Mesothelial cell of epicardium (in vitro differentiated cells): ENCODE measurements at places on chromosomes 1 and 21.

GRCh38 chr21:45839274-45839673 is 142.3 kb upstream of the COL6A1 start:
- DNase-seq = no peak

DNA sequence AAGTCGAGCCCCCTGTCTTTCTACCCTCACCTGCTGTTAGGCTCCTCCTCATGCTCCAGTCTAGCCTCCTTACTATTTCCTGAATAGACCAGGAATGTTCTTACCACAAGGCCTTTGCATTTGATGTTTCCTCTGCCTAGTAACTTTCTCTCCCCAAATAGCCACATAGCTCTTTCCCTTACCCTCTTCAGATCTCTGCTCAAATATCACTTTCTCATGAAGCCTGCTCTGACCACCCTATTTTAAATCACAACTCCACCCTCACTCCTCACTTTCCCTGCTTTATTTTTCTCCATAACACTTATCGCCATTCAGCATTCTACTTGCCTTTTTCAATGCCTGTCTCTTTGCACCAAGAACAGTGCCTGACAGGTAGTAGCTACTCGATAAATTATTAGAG is 6.6 kb upstream of the CDCA8 start:
- no peak for DNase-seq

GRCh38 chr1:220884981-220885918 is 6.0 kb downstream of the HLX start:
- no peak for DNase-seq

- no peak for DNase-seq
Measured at GRCh38 chr1:247212012-247212411, 40.2 kb upstream of the ZNF124 start.

GRCh38 chr1:1080122-1080757 is 6.1 kb upstream of the RNF223 start:
- DNase-seq = peak; percentile 58

GRCh38 chr1:8152731-8153702 is 126.9 kb upstream of the ERRFI1 start:
- DNase-seq = no peak

DNA sequence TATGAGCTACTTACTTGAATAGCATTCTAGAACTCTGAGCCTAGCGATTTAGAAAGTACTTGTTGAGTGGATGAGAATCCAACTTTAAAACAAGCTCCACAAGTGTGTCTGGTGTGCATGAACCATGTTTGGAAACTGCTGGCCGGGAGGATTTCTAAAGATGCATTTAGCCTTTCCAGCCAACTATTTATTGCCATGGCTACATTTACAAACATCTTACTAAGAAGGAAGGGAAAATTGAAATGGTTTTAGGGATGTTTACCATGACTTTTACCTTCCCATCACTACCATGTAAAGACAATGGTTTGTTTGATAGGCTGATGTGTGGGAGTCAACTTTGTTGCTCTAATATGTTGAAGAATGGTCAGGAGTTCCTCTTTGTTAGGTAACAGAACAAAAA is 37.7 kb upstream of the ARHGAP29 start:
- DNase-seq = no peak

DNA sequence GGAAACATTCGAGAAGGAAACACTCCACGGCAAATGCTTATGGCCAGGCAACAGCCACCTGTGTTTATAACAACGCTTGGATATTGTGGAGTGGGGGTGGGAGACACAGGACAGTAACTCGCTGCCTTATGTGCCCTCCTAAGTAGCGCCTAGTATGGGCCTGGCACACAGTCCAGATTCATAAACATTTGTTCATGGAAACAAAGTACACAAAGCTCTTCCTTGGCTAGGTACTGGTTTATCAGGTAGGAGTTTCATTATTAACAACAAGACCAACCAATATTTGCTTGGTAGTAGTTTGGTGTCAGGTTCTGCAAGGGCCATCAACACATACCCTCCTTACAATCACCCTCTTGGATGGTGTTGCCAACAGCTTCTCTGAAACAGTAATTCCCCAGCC is 23.4 kb downstream of the TMCO4 start:
- DNase-seq = no peak

DNA sequence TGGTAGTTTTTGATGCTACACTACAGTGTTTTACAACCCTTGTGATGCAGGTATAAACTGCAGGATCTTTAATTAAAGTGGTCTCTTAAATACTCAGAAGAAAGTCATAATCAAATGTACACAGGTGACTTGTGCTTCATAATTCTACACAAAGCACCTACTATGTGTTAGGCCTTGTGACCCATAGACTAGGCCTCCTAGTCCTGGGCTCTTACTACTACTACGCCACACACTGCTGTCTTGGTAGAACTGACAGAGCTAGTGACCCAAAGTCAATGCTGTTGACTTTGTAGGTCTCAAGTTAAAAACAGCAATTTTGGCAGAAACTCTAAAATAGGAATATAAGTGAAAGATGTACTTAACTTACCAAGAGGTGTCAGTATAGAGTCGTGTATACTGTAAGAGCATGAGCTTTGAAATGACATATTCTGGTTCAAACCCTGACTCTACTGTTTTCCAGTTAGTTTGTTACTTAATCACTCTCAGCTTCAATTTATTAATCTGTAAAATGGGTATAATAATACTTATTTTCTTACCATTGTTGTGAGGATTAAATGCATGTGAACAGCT is 48.6 kb upstream of the LMO4 start:
- no peak for DNase-seq

DNA sequence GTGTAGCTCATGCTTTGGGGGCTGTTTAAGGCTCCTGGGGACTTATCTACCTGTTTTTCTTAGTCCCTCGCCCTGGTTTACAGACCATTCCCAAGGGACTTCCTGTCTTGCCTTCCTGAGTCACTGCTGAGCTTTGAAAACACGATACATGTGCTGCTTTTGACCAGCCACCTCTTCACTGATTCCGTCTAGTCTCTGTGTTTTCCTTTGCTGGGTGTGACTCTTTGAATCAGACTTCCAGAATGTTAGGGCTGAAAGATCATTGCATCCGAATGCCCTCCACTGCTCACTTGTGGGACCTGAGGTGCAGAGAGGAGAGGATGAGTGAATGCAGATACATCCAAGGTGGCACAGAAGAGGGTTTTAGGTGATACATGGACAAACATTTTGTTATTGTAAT is 35.4 kb upstream of the CITED4 start:
- DNase-seq = no peak

DNA sequence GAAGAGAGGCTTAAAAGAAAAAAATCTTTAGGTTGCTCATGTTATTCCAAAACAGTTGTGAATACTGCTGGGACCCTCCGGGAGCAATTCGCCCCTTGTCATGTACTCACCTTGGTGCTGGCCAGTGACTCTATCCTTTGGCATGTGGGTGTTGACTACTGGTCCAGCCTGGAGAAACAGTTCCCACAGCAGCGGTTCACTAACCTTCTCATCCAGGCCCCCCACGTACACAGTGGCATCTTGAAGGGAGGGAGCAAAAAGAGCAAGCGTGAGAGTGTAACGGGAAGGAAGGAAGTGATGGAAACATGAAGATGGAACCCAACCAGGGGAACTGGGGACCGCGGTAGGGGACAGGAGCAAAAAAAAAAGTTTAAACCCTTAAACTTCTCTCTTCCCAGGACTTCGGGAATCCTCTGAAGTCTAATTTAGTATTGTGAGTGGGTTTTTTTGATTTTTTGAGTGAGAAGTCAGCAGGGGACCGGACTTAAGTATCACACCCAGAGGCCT is 494 bp downstream of the SF3B4 start:
- DNase-seq = no peak

- no peak for DNase-seq
Measured at GRCh38 chr1:92749024-92749634, 35.8 kb downstream of the EVI5 start.

DNA sequence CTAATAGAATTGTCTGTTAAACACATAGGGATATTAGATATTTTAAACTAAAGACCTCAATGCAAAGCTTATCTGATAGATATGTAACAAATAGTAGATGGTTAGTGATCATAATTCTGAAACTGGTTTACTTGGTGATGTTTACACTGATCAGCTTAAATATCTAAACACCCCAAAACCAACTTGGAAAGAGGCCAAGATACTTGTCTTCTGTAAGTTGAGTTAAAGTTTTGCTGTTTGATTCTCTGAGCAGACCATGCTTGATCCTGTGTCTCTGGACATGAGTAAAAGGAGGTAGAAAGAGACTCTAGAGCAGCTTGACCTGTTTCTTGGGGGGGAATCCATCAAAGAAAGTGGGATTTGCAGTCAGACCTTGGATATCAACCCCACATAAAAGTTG is 107.5 kb downstream of the NEK7 start:
- no peak for DNase-seq

DNA sequence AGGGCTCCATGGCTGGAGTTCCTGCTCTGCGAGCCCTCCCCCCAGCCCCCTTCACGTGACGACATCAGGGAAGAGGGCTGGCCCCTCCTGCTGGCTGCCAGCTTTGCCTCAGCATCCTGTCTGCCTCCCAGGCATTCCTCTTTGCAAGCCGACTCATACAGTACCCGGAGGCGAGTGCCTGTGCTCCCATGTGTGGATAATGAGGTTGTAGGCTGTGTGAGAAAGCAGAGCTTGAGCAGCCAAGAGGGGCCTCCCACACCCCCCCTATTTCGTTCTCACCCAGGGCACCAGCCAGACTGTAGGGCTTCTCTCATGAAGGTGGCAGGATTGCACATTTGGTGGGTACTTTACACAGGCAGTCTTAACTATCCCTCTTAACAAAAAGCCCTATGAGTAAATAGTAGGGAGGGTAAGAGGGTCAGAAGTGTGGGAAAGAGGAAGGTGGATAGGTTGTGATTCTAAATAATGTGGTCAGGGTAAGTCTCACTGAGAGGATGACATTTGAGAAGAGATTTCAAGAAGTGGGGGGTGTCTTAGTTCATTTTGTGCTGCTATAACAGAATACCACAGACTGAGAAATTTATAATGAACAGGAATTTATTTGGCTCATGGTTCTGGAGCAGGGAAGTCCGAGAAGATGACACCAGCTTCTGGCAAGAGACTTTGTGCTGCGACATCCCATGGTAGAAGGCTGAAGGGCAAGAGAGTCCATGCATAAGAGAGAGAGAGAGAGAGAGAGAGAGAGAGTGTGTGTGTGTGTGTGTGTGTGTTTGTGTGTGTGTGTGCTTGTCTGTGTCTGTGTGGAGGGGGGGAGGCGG is 113.5 kb downstream of the OMA1 start:
- no peak for DNase-seq

DNA sequence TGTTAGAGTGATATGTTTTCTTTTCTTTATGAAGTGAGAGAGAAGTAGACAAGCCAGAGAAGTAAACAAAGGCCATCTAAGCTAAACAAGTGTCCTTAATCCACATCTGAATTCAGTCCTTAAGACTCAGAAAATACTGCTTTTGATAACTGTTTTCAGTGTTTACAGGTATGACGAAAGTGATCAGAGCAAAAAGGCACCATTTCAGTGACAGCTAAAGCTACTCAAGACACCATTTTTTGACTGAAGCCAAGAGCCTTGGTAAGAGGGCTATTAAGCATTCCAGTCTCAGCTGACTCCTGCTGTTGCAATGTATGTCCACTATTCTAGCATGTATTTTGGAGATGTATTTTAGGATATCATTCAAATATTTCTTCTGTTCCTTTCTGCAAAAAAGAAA is 4.1 kb downstream of the KMO start:
- DNase-seq = no peak

DNA sequence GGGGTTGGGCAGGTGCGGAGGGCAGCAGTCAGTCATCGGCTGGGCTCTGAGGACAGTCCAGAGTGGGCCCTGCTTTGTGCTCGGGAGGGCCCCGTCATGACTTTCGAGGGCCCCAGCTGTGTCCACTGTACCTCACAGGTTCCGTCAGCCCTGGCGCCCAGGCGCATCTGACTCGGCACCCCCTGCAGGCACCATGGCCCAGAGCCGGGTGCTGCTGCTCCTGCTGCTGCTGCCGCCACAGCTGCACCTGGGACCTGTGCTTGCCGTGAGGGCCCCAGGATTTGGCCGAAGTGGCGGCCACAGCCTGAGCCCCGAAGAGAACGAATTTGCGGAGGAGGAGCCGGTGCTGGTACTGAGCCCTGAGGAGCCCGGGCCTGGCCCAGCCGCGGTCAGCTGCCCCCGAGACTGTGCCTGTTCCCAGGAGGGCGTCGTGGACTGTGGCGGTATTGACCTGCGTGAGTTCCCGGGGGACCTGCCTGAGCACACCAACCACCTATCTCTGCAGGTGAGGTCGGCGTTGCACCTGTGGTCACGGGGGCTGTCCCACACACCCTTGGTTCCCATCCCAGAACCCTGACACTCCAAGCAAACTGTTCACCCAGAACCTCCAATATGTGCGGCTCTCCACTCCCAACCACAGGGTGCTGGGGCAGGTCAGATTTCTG is 7.8 kb downstream of the PODN start:
- DNase-seq = no peak

GRCh38 chr21:32406405-32406804 is 6.1 kb upstream of the EVA1C start:
- no peak for DNase-seq

DNA sequence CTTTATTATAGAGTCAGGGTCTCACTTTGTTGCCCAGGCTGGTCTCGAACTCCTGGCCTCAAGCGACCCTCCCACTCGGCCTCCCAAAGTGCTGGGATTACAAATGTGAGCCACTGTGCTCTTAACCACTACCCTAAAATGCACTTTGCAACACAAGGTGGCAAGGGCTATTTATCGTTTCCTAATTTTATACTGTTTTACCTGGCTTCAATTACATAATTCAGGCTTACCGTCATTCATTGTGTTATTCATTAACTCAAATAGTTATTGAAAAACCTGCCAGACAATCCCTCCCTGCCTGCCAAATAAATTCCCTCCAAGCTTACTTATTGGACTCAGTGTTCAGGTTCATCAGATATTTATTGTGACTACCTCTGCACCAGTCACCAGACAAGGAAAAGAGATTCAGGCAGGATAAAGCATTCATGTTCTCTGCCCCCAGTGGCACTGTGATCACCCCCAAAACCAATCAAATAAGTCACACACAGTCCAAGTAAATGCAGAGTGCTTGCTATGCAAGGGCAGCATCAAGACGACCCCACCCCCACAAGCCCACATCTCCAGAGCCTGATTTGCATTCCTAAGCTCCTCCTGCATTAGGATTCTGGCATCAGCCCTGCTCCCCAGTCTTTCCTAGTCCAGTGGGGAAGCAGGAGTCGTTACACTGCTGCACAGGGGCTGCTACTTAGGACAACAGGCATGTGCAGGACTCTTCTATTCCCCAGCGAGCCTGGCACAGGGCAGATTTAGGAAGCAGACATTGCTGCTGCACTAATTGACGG is 8.1 kb downstream of the PAQR7 start:
- DNase-seq = no peak

GRCh38 chr1:6144647-6145395 is 35.3 kb downstream of the CHD5 start:
- DNase-seq = no peak

- peak; percentile 59 for DNase-seq
Measured at GRCh38 chr1:201538612-201539551, at the start of gene NAV1. Gene NAV1, plus strand, starts transcription at chr1:201539127. Its CDS starts 83,758 bp downstream, at chr1:201622885.

- DNase-seq = no peak
Measured at GRCh38 chr21:35120631-35121180, 71.6 kb upstream of the RUNX1 start.

DNA sequence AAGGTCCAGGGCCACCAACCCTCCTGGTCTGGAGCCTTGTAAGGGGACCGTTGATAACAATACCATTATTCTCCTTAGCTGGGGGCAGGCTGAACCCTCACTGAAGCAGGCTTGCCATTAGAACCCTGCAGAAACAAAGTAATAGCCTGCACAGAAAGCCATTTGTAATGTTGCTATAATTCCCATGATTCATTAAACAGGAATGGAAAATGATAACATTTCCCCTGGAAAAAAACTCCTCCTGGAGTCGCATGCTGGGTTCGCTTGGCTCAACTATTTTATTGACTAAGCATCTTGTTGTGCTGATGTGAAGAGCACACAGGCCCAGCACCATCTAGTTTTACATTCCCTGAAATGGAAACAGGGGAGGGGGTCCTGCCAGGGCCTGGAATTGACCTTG is 155.6 kb upstream of the CSF3R start:
- no peak for DNase-seq
